ENCODE measurements at places on chromosomes 5 and 9.

DNA sequence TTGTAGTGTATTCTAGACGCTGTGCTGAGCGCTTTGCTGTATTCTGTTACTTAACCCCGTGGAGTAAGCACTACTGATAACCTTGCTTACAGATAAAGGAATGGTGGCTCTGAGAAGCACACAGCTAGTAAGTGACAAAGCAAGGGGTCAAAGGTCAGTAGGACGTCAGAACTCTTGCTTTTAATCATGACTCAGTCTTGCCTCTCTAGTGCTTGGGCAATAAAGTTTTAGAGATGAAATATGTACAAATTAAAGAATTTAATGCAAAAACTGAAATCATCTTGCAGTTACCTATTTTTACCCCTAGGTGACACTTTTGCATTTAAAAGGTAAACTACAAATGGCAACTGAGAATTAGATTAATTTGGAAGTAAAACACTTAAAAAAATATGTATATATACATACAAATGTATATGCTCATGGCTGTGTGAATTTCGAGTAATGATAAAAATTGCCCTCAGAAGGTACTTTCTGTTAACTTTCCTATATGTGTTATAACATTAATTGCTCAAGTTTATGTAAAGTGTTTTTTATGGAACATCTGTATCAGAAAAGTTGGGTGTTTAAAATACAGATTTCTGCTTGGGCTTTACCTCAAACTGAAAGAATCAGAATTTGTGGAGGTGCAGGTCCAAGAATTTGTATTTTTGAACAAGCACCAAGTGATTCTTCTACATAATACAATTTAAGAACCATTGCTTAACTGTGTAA lies 175.1 kb upstream of the DAB2 start:
- H3K27ac ChIP-seq = no peak overlapping the region
- H3K36me3 ChIP-seq = no peaks in the 10 kb centered on the region
- no peaks in the 10 kb centered on the region for H3K4me1 ChIP-seq
- DNase-seq = no peak
- H3K27me3 ChIP-seq = peaks cover 2% of the 10 kb centered on the region

GRCh38 chr5:61280205-61280604 lies 51.9 kb upstream of the ZSWIM6 start:
- no peak for DNase-seq
- H3K4me3 ChIP-seq = no peak overlapping the region
- no peak overlapping the region for H3K27ac ChIP-seq

GRCh38 chr9:97982683-97983588 lies at the start of gene ANP32B:
Gene ANP32B (plus strand): TSS chr9:97983341. CDS start chr9:97983556, 215 bp downstream.
- peak within 1 kb of the TSS; percentile 89 for H3K4me3 ChIP-seq
- peaks cover 32% of the 10 kb centered on the region for H3K4me1 ChIP-seq
- H3K36me3 ChIP-seq = no peaks in the 10 kb centered on the region

GRCh38 chr5:6568889-6569288 lies 64.0 kb downstream of the NSUN2 start:
- no peaks in the 10 kb centered on the region for H3K27me3 ChIP-seq
- H3K4me1 ChIP-seq = no peaks in the 10 kb centered on the region
- H3K27ac ChIP-seq = no peak overlapping the region
- no peak overlapping the region for H3K4me3 ChIP-seq

- no peaks in the 10 kb centered on the region for H3K36me3 ChIP-seq
- no peak overlapping the region for H3K27ac ChIP-seq
- no peaks in the 10 kb centered on the region for H3K27me3 ChIP-seq
- no peak overlapping the region for H3K4me3 ChIP-seq
- no peaks in the 10 kb centered on the region for H3K4me1 ChIP-seq
- DNase-seq = no peak
Observed at GRCh38 chr5:113164021-113164420, 187.4 kb downstream of the DCP2 start.

- H3K4me3 ChIP-seq = no peak overlapping the region
- H3K27ac ChIP-seq = no peak overlapping the region
- no peaks in the 10 kb centered on the region for H3K36me3 ChIP-seq
- no peak for DNase-seq
Observed at GRCh38 chr5:67299231-67299735, 102.7 kb upstream of the CD180 start.

DNA sequence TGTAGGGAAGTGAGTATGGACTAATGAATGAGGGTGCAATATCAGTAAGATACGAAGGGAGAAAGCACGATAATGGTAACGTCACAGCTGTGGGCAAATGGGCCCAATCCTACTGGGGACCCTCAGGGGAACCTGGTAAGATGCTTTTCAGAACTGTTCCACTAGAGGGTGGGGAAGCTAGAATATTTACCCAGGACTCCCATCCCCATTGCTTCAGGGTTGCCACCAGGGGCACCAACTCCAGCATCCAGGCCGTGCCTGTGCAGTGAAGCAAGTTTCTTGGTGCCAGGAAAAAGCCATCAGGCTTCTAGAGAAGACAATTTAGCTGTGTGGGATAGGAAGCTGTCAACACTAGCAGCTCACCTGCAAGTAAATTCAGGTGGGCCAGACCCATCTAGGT lies 409.3 kb downstream of the AGTPBP1 start:
- no peaks in the 10 kb centered on the region for H3K4me1 ChIP-seq
- H3K36me3 ChIP-seq = no peaks in the 10 kb centered on the region
- no peaks in the 10 kb centered on the region for H3K27me3 ChIP-seq
- no peak for DNase-seq

DNA sequence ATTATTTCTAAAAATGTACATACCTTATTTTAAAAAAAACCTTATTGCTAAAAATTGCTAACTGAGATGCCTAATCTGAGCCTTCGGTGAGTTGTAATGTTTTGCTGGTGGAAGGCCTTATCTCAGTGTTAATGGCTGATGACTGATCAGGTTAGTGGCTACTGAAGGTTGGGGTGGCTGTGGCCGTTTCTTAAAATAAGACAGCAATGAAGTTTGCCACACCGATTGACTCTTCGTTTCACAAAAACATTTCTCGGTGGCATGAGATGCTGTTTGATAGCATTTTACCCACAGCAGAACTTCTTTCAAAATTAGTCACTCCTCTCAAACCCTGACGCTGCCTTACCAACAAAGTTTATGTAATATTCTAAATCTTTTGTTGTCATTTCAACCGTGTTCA lies 14.7 kb downstream of the CENPK start:
- peaks cover 12% of the 10 kb centered on the region for H3K36me3 ChIP-seq
- no peak for DNase-seq

GRCh38 chr9:76136986-76137385 lies 246.5 kb downstream of the PCSK5 start:
- H3K36me3 ChIP-seq = no peaks in the 10 kb centered on the region
- DNase-seq = no peak
- no peak overlapping the region for H3K4me3 ChIP-seq
- no peak overlapping the region for H3K27ac ChIP-seq
- no peaks in the 10 kb centered on the region for H3K4me1 ChIP-seq
- H3K27me3 ChIP-seq = no peaks in the 10 kb centered on the region

DNA sequence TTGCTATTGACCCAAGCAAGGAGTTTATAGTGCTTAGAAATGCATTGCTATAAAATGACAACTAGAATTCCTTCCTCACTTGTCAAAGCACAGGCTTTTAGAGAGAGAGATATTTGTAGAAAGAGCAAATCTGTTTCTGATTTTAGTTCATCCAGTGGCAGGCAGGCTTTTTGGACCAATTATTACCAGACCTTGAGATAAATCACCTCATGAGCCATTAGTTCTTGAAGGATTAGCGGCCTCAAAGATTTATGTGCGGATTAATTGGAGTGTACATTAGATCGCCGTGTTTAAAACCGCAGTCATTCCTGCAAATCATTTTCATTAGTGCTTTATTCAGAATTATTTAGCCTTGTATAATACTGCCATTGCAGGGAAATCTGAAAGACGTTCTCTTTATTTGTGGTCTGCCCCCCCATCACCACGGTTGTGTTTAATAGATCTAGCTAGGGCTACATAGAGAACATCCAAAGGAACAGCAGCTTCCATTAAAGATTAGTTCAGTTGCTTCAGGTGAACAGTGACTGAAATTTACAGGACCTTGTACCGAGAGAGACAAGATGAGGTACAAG lies 28.8 kb upstream of the TJP2 start:
- no peaks in the 10 kb centered on the region for H3K36me3 ChIP-seq
- H3K27ac ChIP-seq = no peak overlapping the region
- no peaks in the 10 kb centered on the region for H3K4me1 ChIP-seq
- no peaks in the 10 kb centered on the region for H3K27me3 ChIP-seq

- H3K27ac ChIP-seq = no peak overlapping the region
- H3K4me3 ChIP-seq = no peak overlapping the region
- H3K36me3 ChIP-seq = no peaks in the 10 kb centered on the region
- H3K4me1 ChIP-seq = peaks cover 3% of the 10 kb centered on the region
- DNase-seq = no peak
- H3K27me3 ChIP-seq = peaks cover 24% of the 10 kb centered on the region
Observed at GRCh38 chr9:121700165-121700831, 48.9 kb downstream of the DAB2IP start.

DNA sequence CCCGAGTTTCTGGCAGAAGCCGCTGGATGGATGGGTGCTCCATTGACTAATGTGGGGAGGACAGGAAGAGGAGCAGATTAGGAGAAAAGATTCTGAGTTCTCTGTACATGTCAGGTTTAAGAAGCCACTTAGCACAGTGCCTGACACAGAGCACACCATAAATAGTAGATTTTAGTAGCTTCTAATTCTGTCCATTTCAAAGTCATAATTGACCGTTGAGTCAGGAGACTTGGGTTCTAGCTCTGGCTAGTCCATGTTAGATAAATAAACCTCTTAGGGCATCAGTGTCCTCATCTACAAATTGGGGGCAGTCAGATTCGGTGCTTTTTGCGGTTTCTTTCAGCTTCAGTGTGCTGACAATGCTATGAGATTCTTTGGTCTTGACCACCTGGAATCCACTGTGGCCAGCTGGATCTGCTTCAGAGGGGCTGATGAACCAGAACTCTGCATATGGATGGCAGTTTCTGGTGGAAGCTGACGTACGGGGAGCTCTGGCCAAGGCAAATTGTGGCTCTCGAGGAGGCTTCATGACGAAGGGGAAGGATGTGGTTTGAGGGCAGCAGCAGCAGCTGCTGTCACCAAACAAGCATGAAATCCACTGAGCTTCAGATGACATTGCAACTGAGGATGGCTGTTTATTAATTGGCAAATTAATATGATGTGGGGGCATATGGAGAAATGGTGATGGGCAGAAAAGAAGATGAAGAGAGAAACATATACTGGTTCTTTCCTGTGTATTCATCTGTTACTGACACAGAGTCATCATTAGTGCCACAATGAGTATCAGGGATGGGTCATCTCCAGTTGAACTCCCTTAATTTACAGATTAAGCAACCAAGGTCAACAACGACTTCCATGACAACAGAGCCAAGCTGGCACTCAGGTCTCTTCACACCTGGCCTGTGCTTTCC lies 134.4 kb downstream of the AOPEP start:
- peak; percentile 42 for DNase-seq
- no peak overlapping the region for H3K27ac ChIP-seq
- no peaks in the 10 kb centered on the region for H3K27me3 ChIP-seq
- no peaks in the 10 kb centered on the region for H3K36me3 ChIP-seq

DNA sequence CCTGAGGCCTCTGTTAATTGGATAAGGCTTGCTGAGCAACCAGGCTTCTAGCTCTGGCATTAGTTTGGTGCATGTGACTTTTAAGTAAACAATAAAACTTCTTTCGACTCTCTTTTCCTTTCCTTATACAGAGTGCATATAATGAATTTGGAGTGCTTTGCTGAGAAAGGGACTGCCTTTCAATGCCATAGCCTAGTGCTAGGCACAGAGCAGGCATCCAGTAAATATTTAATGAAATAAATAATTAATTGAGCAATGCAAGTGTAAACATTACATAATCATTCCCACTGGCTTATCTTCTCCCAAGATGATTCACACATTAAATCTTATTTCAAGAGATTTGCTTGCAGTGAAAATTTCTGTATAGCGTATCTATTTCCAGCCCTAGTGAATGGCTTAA lies 74.1 kb downstream of the NMUR2 start:
- no peaks in the 10 kb centered on the region for H3K36me3 ChIP-seq
- no peaks in the 10 kb centered on the region for H3K27me3 ChIP-seq
- H3K4me3 ChIP-seq = no peak overlapping the region
